HFF-Myc (cell line): ENCODE measurements at places on chromosomes 5 and 9.

- DNase-seq: no peak
Observed at GRCh38 chr9:18605766-18606180, 131.8 kb downstream of the ADAMTSL1 start.

DNA sequence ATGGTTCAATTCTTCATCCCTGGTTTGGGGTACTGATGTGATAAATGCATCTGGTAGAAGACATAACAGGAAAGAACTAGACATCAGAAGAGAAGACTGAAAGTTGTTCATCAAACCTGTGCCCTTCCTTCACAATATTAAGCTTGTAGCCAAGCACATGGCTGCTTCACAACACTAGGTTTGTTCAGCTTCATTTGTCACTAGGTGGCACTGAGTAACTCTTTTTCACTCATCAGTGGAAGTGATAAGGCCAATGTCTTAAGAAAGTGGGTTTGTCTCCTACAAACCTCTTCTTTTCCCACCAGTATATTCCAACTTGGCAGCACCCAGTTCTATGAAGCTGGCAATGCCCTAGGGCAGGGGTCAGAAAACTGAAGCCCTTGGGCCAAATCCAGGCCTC lies 26.9 kb downstream of the ZNF484 start:
- DNase-seq: no peak

DNA sequence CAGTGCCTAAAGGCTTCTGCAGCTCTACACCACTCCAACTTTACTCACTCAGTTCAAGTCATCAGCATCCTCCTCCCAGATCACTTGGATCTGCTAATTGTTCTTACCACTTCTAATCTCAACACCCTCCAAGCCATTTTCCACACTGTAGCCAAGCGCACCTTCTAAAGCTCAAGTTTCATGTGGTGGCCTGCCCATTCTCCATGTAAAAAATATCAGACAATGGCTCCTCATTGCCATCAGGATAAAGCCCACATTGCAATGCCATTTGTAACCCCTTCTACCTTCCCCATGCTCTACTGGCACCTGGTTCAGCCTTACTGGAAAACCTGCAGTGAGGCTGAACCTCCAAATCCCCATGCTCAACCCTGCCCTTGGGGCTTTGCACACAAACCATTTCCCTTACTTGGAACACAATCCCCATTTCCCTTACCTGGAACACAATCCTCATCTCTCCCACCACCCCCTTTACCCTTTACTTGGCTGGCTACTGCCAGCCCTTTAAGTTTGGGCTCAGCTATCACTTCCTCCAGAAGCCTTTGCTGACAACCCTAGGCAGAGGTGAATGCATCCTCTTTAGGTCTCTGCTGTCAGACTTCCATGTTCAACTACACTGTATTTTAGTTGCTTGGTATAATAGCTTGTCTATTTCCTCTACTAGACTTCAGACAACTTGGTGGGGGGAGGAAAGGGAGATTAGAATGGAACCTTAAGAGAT lies 220.0 kb downstream of the TSSK1B start:
- DNase-seq: no peak

DNA sequence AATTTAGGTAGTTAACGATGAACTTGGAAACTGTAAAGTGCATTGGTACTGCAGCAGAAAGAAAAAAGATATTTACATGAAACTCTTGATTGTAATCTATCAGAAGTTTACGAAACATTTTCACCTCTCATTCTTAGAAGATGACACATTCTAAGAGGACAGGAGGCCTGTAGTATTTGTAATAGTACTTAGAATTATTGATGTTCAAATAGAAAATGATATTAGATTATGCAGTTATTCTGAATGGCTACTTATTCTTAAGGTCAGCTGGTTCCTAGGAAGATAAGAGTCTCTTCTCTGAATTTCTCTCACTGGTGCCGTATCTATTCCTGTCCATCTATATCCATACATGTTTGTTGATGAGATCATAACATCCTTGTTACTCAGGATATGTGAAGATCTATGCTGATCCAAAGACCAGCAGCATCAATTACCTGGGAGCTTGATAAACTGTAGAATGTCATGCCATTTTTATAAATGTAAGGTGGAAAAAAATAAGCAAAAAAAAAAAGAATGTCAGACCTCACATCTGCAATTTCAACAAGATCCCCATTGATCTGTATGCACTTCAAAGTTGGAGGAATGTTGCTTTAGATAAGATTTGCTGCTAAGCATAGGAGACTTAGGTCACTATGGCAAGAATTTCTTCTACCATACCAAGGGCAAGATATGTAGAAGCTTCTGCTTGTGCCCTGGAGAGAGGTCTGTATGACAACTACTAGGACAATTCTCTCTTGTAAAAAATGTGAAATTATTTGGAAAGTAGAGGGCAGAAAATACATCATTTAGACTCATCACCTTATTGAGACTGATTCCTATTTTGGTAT lies 42.4 kb upstream of the RICTOR start:
- no peak for DNase-seq

DNA sequence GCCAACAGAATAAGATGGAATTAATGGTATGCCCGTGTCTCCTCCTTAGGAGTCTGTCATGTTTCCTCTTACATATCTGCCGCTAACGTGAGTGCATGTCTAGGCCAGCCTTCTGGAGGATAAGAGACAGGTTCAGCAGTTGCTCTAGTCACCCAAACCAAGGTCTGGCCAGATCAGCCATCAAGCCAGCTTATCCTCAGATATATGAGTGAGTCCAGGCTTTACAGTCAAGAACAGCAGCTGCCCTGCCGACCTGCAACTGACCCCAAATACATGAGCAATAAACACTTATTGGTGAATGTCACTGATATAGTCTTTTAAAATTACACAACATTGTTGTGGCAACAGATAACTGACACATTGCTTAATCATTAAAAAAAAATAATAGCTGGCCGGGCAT lies 123.5 kb downstream of the TSSK1B start:
- no peak for DNase-seq

GRCh38 chr9:130391866-130392265 lies 52.9 kb upstream of the ASS1 start:
- no peak for DNase-seq

GRCh38 chr5:102418531-102418930 lies 80.3 kb downstream of the SLCO6A1 start:
- no peak for DNase-seq

- DNase-seq: no peak
Observed at GRCh38 chr9:106956971-106957370, 94.0 kb downstream of the ZNF462 start.

DNA sequence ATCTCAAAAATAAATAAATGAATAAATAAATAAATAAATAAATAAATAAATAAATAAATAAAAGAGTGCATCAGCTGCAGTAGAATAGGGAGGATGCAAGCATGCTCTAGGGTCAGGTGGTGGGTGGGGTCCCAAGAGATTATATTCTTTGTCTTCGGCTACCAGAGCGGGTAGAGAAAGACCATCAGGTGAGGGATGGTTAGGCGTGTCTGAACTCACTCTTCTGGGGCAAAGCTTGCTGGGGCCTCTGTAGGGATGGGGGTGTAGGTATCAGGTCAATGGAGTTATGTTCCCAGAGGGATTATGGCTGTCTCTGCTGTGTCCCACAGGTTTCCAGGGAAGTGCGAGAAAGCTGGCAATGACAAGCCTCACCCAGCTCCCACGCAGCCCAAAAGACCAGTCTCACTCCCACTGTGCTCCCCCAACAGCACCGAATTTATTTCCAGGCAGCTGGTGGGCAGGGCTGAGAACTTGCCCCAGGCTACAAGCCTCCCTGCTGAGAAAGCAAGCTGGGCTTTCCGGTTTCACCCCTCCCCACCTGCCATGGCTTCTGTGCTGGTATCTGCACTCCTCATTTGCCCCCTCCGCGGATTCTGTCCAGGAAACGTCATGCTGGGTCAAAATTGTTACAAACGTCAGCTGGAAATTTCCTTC lies 180.8 kb downstream of the LURAP1L start:
- no peak for DNase-seq

GRCh38 chr5:131773805-131774204 lies 23.0 kb downstream of the FNIP1 start:
- no peak for DNase-seq

- no peak for DNase-seq
Observed at GRCh38 chr9:33404788-33405362, 2.5 kb upstream of the AQP7 start.

- DNase-seq: peak; percentile 90
Observed at GRCh38 chr5:17000291-17000939, 64.3 kb upstream of the MYO10 start.

DNA sequence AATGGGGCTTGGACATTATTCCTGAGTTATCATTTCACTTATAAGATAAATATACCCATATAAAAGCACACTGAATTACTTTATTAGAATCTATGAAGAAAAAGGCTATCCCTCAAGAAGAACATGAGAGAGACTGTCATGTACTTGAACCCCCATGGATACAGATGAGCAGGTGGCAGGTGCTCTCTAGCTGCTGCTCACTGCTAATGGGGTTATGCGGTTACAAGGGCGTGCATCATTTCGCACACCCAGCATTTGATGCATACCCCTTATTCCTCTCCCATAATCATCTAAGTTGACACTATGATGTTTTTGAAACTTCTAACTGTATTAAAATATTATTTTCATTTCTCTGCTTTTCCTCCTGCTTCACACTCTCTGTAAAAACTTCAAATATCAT lies 16.4 kb downstream of the ITK start:
- DNase-seq: no peak

GRCh38 chr9:36798350-36799065 lies 225.8 kb downstream of the MELK start:
- no peak for DNase-seq

DNA sequence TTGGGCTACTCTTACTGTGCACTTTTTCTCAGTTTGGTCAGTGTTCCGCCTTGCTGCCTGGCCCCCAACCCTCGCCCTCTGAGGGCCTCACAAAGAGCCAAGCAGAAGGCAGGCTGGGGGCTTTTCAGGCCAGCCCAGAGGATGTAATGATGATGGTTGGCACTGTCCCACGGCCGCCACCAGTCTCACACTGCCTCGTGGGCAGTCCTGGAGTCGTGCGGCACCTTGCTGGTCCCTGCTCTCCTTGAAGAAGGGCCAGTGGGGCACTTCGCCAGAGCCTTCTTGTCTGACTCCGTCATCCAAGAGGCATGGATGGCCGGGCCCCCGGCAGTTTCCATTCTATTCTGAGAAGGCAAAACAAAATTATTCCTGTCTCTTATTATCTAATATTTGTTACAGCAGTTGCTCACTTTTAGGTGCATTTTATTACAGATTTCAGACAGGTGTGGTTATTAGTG lies 21.0 kb downstream of the TENT4A start:
- DNase-seq: no peak

GRCh38 chr5:76548525-76549229 lies 74.5 kb downstream of the F2RL2 start:
- DNase-seq: no peak

DNA sequence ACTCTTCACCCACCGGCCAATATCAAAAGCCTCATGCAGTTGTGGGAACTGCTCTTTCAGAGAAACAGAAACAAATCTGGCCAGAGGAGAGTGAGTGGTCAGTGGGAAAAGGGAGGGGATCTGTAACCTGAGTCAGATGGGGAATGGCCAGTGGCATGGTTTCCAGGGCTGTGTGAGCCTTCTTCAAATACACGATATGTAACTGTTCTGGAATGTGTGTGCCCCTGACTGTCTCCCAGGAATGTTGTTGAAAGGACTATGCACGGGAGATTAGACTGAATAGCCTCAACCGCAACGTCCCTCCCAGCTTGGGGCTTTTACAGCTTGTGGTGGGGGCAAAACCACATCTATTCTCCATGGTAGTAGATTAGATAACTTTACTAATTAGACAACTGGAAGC lies 60.8 kb downstream of the SH3TC2 start:
- DNase-seq: peak; percentile 95

GRCh38 chr5:39176759-39177630 lies 42.4 kb downstream of the FYB1 start:
- DNase-seq: no peak

DNA sequence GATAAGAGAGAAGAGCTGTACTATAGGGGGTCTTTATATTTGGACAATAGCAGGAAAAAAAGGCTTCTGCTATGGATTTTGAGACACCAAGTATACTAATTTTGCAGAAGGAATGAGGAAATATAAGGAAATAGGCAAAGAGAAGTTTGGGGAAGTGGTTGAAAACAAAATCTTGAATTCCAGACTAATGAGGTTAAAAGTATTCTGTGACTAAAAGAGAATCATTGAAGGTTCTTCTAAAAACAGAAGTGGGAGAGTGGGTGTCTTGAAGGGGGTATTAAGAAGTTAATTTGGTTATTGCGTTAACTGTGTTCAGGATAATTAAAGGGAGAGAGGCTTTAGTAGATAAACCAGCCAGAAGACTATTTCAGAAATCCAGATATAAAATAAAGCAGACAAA lies 148.7 kb downstream of the RFK start:
- DNase-seq: no peak

DNA sequence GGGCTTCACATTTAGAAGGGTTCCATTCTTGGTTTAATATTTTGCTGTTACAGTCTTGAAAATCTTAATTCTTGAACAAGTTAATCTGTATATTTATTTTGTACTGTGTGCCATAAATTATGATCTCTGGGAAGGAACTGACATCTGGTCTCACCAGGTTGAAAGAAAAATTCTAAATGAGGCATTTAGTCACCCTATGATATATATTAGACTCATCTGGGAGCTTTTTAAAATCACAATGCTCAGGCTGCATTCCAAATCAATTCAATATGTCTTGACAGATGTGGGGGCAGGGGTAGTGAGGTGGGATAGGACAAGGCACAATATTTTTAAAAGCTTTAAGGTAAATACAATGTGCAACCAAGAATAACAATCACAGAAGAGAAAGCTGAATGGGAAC lies 569.2 kb downstream of the PRR16 start:
- DNase-seq: no peak

DNA sequence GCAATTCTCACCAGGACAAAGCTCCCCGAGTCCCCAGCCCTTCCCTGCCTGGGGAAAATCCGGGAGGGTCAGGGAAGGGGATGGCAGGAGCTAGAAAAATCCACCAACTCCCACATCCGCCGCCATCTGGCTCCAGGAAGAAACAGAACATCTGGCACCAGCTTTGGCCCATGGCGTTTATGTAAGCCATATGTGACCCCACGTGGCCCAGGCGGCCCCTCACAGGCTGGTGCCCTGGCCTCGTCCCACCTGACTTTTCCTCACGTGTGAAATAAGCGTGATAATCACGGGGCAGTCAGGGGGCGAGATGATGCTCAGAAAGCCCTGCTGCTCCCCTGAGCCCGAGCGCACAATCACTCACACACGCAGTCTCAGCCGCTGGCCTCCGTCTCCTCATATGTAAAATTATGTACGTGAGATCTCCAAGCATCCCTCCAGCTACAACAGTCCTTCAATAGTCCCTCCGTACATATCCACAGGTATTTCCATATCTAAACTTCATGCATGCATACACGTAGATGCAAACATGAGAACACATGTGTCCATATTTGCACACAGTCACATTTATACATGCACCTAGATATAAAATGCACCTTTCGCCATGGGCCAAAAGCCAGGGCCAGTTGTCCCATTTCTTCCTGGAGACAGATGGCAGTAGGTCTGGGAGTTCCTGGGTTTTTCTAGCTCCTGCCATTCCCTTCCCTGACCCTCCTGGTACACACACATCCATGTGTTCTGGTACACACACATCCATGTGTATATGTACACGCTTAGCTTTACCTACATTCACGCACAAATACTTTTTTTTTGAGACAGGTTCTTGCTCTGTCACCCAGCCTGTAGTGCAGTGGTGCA lies 28.9 kb downstream of the PLPP7 start:
- DNase-seq: peak; percentile 41
